Stimulated activated CD8-positive, alpha-beta memory T cell treated with anti-CD3 and anti-CD28 coated beads, Interleukin-2, amount 100 ng/mL, for 48 hours (primary cell): ENCODE measurements at places on chromosomes 7 and 10.

GRCh38 chr7:132742189-132742612 is 165.9 kb upstream of the PLXNA4 start:
- no peak for DNase-seq

DNA sequence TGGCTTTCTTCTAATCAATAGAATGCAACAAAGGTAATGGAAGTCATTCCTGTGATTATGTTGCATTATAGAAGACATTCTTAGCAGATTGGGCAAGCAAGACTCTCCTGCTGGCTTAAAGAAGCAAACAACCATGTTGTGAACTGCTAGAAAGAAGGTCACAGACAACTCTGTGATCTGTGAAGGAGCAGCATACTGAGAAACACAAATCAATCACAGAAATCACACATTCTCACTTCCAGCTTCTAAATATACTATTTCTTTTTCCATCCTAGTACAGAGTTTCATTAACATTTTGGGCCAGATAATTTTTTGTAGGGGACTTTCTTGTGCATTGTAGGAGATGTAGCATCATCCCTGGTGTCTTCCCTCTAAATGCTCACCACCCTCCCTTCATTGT is 28.0 kb upstream of the PALS2 start:
- DNase-seq: no peak

DNA sequence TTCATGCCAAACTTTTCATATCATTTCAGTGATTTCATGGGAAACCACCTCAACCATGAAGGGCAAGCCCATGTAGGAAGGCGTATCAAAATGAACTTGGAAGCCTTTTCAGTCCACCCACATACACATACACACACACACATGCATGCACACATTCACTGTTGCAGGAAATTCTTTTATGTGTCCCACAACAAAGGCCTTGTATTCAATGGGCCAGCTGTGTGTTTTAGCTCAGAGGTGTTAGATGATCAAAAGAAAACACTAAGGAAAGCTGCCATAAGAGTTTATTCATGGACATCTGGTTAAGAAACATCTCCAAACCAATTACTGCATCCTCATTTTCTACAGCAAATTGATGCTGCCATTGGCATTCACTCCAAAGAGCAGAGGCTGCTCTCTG is 74.4 kb upstream of the STK17A start:
- no peak for DNase-seq

DNA sequence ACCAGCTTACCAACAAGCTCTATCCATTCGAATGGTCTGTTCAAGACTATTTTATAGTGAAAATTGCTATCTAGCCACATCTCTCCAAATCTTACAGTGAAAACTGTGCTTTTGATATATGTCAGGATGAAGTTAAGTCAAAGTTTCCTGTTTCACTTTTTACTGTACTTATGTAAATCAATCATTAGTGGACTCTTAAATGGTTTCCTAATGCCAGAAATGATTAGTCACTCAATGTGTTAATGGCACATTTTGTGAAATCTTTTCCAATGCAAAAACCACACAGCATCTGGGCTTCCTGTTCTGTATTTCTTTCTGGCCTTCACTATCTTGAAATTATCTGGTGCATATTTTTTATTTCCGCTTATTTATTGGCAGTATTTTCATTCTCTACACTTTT is 87.3 kb upstream of the STEAP1B start:
- DNase-seq: no peak

GRCh38 chr7:50366311-50366710 is 61.8 kb downstream of the IKZF1 start:
- DNase-seq: no peak

- no peak for DNase-seq
These were observed 234.6 kb downstream of the DIP2C start for GRCh38 chr10:454860-455259.

GRCh38 chr10:77907900-77908717 is 18.4 kb downstream of the DLG5 start:
- no peak for DNase-seq

GRCh38 chr7:7114575-7115291 is 67.6 kb upstream of the C1GALT1 start:
- no peak for DNase-seq
